ENCODE measurements at places on chromosomes 4 and X. TPM values are rescaled to one million over a fixed set of nuclear protein-coding genes. Genes with fewer than 3 reads are reported as not detected.

GRCh38 chr4:78520808-78521226 lies 30.8 kb upstream of the ANXA3 start:
- H3K4me1 ChIP-seq = no peaks in the 10 kb centered on the region

DNA sequence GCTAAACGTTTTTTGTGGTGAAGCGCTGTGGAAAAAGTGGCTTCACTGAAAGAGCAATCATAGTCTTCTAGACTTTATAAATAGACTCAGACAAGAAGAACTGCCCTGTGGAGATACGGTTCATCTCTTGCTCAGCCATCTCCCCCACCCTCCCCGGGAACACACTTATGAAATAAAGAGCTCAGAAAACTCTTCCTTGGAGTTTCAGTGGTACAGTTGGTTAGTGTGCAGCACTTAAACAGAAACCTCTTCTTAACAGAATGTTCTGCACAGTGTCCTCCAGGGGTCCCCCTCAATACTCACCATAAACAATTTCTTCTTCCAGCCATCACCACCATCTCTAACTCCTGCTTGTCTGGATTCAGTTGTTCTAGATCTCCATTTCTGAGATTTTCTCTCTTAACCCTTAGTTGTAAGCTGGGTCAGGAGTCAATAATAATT lies 313.0 kb downstream of the ARHGAP10 start:
- peaks cover 7% of the 10 kb centered on the region for H3K4me1 ChIP-seq
- H3K27ac ChIP-seq = no peak overlapping the region
- H3K4me3 ChIP-seq = no peak overlapping the region
- no peak for DNase-seq
- peaks cover 6% of the 10 kb centered on the region for H3K36me3 ChIP-seq

GRCh38 chrX:113726898-113727297 lies 857.0 kb upstream of the HTR2C start:
- no peak overlapping the region for H3K4me3 ChIP-seq
- no peaks in the 10 kb centered on the region for H3K27me3 ChIP-seq
- no peak overlapping the region for H3K27ac ChIP-seq
- no peaks in the 10 kb centered on the region for H3K4me1 ChIP-seq

GRCh38 chr4:111028795-111029194 lies 405.9 kb upstream of the PITX2 start:
- DNase-seq = no peak
- no peaks in the 10 kb centered on the region for H3K36me3 ChIP-seq
- no peaks in the 10 kb centered on the region for H3K27me3 ChIP-seq
- no peaks in the 10 kb centered on the region for H3K4me1 ChIP-seq

- no peak overlapping the region for H3K4me3 ChIP-seq
- no peak for DNase-seq
- H3K4me1 ChIP-seq = peaks cover 9% of the 10 kb centered on the region
These were observed 6.8 kb downstream of the MMAA start for GRCh38 chr4:145625677-145626622.

DNA sequence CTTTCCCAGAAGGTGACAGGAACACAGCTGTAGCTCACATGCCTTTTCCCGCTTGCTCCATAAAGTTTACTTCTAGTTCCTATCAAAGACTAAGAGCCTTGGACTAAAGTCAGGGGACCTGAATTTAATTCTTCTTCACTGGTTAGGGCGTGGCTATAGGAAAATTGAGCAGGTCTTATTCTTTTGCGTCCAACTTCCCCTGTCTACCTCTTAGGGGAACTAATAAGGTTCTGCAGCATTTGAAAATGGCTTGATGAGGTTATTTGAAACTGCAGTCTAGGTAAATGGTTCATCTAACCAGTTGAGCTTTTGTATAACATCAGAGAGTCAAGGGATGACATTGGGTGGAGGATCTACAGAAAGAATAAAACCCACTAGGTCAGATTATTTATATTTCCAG lies 2.6 kb downstream of the ARHGAP10 start:
- no peak overlapping the region for H3K27ac ChIP-seq
- peaks cover 19% of the 10 kb centered on the region for H3K27me3 ChIP-seq
- no peak overlapping the region for H3K4me3 ChIP-seq
- H3K4me1 ChIP-seq = peaks cover 17% of the 10 kb centered on the region
- DNase-seq = no peak

- H3K27ac ChIP-seq = no peak overlapping the region
- no peak for DNase-seq
- no peak overlapping the region for H3K4me3 ChIP-seq
- no peaks in the 10 kb centered on the region for H3K36me3 ChIP-seq
- H3K27me3 ChIP-seq = no peaks in the 10 kb centered on the region
- H3K4me1 ChIP-seq = no peaks in the 10 kb centered on the region
These were observed 552.4 kb upstream of the MAGEB2 start for GRCh38 chrX:29662759-29663503.

DNA sequence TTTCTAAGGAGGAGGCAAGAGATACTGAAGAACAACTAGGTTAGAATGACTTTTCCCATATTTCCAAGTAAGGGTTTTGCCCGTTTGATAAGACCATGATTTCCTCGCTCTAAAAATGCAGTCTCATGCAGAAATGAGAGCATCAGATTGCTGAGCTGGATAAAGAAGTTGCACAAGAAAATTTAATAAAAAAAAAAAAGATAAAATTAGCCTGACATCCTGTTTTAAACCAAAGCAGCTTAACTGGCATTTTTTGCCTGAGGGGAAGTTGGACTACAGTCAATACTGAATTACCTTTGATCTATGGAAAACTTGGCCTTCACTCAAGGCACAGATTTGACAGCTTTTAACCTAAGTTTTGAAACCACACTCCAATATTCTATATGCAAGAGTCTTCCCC lies 208.4 kb downstream of the GASK1B start:
- no peak for DNase-seq
- no peaks in the 10 kb centered on the region for H3K4me1 ChIP-seq
- no peak overlapping the region for H3K4me3 ChIP-seq
- H3K36me3 ChIP-seq = no peaks in the 10 kb centered on the region
- no peak overlapping the region for H3K27ac ChIP-seq

DNA sequence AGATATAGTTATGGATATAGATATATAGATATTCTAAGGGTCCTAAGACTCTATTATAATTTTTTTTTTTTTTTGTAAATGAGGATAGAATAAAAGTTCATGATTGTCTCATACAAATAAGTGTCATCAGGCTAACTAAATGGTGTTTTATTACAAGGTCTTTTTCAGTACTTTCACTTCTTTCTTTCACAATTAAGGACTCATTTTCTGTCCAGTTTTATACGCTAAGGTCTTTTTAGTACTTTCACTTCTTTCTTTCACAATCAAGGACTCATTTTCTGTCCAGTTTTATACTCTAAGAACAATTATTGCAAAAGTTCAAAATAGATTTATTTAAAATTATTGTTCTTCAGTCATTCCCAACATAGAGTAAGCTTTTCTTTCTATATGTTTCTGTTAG lies 32.7 kb downstream of the RUFY3 start:
- peaks cover 9% of the 10 kb centered on the region for H3K4me1 ChIP-seq
- H3K4me3 ChIP-seq = no peak overlapping the region
- DNase-seq = no peak
- peaks cover 11% of the 10 kb centered on the region for H3K36me3 ChIP-seq
- H3K27ac ChIP-seq = no peak overlapping the region

DNA sequence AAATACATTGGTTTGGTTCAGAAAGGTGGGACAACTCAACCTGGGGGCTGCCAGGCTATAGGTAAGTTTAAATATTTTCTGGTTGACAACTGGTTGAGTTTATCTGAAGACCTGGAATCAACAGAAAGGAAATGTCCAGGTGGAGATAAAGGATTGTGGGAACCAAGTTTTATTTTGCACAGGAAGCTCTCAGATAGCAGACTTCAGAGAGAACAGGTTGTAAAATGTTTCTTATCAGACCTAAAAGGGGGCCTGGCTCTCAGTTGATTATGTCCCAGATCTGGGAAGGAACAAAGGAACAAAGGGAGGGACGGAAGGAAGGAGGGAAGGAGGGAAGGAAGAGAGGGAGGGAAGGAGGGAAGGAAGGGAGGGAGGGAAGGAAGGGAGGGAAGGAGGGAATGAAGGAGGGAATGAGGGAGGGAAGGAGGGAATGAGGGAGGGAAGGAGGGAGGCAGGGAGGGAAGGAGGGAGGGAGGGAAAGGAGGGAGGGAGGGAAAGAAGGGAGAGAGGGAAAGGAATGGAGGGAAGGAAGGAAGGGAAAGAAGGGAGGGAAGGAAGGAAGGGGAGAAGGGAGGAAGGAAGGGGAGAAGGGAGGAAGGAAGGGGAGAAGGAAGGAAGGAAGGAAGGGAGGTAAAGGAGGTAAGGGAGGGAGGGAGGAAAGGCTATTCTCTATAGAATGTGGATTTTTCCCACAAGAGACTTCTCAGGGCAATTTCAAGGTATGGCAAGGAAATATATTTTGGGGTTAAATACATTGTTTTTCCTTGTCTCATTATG lies 186.7 kb downstream of the DHRSX start:
- H3K36me3 ChIP-seq = peaks cover 10% of the 10 kb centered on the region
- no peak for DNase-seq
- no peak overlapping the region for H3K4me3 ChIP-seq

DNA sequence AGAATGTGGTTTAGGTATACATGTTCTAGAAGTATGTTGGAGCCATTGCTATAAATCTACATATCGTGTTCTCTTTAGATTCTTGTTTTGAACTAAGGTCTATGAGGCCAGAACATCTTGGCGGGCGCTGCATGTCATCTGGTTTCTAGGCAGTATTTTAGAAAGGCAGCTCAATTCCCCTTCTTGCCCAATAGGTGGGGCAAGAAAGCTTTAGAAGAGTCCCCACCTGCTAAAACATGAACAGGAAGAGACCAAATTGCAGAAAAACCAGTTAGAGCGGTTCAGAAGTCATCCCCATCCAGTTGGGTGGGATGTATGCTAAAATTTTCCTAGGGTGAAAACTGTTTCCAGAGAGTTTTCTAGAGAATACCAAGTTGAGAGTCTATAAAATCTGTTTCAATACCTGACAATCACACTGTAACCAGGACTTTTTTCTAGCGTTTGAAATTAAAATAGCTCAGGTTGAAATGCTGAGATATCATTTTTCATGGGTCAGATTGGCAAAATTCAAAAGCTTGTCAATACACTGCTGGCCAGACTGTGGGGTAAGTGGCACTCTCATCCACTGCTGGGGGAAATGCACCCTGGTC lies 17.5 kb upstream of the SH3KBP1 start:
- no peak for DNase-seq
- no peak overlapping the region for H3K4me3 ChIP-seq
- no peak overlapping the region for H3K27ac ChIP-seq
- peaks cover 13% of the 10 kb centered on the region for H3K4me1 ChIP-seq
- H3K36me3 ChIP-seq = no peaks in the 10 kb centered on the region
- H3K27me3 ChIP-seq = no peaks in the 10 kb centered on the region

DNA sequence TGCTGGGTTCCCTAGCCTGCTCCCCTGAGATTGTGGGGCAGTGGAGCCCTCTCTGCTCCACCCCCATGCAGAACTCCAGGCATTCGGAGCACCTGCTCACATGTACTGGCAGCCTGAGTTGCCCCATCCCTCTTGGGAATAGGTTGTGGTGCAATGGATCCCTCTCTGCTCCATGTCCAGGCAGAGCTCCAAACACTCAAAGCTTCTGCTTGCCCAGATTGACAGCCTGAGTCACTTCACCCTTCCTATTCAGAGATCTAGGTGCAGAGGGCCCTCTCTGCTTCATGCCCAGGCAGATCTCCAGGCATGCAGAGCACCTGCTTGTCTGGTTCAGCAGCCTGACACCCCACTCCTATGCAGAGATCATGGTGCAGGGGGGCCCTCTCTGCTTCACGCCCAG lies 18.6 kb upstream of the TEX13B start:
- no peak overlapping the region for H3K27ac ChIP-seq
- H3K4me1 ChIP-seq = no peaks in the 10 kb centered on the region
- H3K27me3 ChIP-seq = peaks cover 7% of the 10 kb centered on the region
- H3K36me3 ChIP-seq = no peaks in the 10 kb centered on the region
- H3K4me3 ChIP-seq = no peak overlapping the region
- no peak for DNase-seq

DNA sequence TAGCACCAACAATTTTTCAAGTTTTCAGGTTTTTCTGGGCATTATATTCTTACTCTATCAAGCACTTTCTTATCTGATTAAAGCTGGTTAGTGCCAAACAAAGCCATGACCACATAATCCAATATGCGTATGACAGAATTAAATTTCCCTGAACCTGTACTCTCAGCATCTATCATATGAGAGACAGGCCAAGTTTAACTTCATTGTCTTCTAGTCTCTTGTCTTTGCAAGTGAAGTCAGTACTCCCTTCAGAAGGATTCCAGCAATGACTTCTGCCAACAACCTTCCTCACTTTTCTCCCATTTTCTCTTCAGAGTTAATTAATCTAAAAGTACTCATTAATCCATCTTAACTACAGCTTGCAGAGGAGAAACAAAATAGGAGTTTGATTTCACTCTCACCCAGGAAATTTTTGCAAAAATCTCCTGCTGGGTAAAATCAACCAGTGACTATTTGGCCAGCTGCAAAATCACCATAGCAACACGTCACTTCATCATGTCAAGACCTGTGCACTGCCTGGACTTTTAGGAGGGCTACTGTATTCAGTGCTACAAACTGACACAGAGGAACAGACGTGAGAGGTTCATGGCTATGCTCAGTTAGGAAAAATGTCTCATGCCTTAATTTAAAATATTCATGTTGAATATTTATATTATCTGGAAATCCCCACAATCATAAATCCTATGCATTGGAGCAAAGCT lies 208.4 kb downstream of the ANTXR2 start:
- H3K27me3 ChIP-seq = peaks cover 12% of the 10 kb centered on the region
- H3K4me3 ChIP-seq = no peak overlapping the region
- no peak for DNase-seq
- H3K27ac ChIP-seq = no peak overlapping the region
- H3K4me1 ChIP-seq = no peaks in the 10 kb centered on the region

- no peak for DNase-seq
- peaks cover 14% of the 10 kb centered on the region for H3K4me1 ChIP-seq
- H3K4me3 ChIP-seq = no peak overlapping the region
- H3K36me3 ChIP-seq = peaks cover 2% of the 10 kb centered on the region
These were observed 11.2 kb upstream of the CXCR3 start for GRCh38 chrX:71629467-71629866.

- peaks cover 5% of the 10 kb centered on the region for H3K27me3 ChIP-seq
- no peak overlapping the region for H3K27ac ChIP-seq
- H3K4me1 ChIP-seq = no peaks in the 10 kb centered on the region
- no peaks in the 10 kb centered on the region for H3K36me3 ChIP-seq
- no peak overlapping the region for H3K4me3 ChIP-seq
These were observed 60.9 kb upstream of the MXD4 start for GRCh38 chr4:2322841-2323240.

BEX2 gene
- total RNA-seq = 16.8 TPM

BEX5 gene
- 2.6 TPM for total RNA-seq

CXCL9 gene
- total RNA-seq = 0.20 TPM

RHOXF1 gene
- total RNA-seq = 0.42 TPM

RASL11B gene
- total RNA-seq = 0.17 TPM

GPR82 gene
- total RNA-seq = 0.97 TPM

STBD1 gene
- 0.44 TPM for total RNA-seq

HSFX4 gene
- total RNA-seq = not detected

PCDH7 gene
- total RNA-seq = not detected

EMCN gene
- total RNA-seq = not detected

MGARP gene
- 0.22 TPM for total RNA-seq

HNRNPDL gene
- 319 TPM for total RNA-seq

AKAP4 gene
- total RNA-seq = not detected

GYG2 gene
- not detected for total RNA-seq

VCX3A gene
- not detected for total RNA-seq
